ENCODE measurements at places on chromosomes 12 and 14.
A peak's percentile ranks its signal among the peaks of the same experiment; 100 is the strongest.

- peak; percentile 21 for DNase-seq
These were observed 216.2 kb downstream of the BCL11B start for GRCh38 chr14:99055816-99056215.

- DNase-seq, result no peak
These were observed 136.1 kb upstream of the RAP1B start for GRCh38 chr12:68474467-68475204.

DNA sequence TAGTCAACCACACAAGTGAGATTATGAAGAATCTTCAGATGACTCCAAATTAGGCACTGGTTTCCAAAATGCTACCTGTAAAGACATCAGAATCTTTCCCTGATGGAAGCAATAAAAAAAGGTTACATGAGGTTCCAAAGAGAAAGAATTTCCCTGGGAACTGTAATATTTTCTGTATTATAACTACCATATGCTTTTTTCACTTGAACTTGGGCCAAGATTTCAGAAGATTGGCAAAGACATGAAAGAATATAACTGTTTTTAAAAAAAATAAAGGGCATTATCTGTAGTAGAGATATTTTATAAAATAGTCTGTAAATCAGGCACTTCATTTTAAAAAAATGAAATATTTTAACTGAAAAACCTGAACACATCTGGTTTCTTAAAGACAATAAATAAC is 12.9 kb downstream of the HECTD1 start:
- DNase-seq, result no peak

GRCh38 chr12:71461787-71462328 is 22.3 kb downstream of the LGR5 start:
- no peak for DNase-seq

GRCh38 chr14:24422694-24423601 is 6.5 kb downstream of the CBLN3 start:
- no peak for DNase-seq

- DNase-seq, result no peak
These were observed 579.1 kb downstream of the TMTC2 start for GRCh38 chr12:83265808-83266207.

DNA sequence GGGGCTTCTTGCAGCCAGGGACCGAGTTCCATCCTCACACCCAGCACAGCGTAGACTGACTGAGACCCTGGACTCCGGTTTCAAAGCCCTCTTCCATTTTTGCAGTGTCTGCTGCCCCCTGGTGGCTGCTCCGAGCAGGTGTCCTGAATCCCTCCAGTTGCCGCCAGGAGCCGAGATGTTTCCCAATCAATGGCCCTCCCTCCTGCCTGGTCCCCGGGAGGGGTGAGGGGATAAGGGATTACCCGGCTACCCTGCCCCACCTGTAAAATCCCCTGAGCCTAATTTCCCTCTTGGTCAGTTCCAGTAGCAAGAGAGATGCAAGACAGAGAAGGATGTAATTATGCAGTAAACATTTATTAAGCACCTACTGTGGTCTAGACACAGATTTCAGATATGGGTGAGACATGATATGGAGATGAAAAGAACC is 55.0 kb downstream of the PHETA1 start:
- DNase-seq, result peak; percentile 37

GRCh38 chr14:69325086-69325485 is 65.1 kb downstream of the GALNT16 start:
- no peak for DNase-seq

GRCh38 chr12:89672589-89672979 is 36.1 kb downstream of the ATP2B1 start:
- DNase-seq, result no peak

- DNase-seq, result no peak
These were observed 36.3 kb upstream of the FAM222A start for GRCh38 chr12:109677279-109677691.

- no peak for DNase-seq
These were observed 1.7 kb downstream of the TPCN1 start for GRCh38 chr12:113222730-113223531.

GRCh38 chr12:8667270-8667669 is 4.6 kb upstream of the MFAP5 start:
- no peak for DNase-seq

DNA sequence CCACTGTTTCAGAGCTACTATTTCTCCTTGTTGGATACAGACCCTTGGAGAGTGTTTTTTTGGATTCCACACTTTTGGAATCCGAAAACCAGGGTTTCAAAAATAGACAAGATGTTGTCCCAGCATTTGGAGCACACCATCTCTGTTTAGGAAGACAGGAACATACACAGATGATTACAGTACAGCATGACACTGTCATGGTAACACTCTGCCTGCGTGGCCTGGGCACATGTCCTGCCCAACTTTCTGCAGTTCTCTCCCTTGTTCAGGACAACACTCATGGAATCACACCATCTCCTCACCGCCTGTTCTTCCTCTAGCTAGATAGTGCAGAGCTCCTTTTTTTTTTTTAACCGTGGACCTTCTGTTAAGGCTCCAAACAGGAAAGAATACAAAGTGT is 369.2 kb downstream of the PDZRN4 start:
- no peak for DNase-seq

GRCh38 chr14:99387880-99388279 is 92.8 kb downstream of the SETD3 start:
- DNase-seq, result no peak

GRCh38 chr12:26744697-26745440 is 88.1 kb downstream of the ITPR2 start:
- DNase-seq, result no peak

GRCh38 chr12:101675555-101675954 is 21.9 kb upstream of the CHPT1 start:
- DNase-seq, result no peak

DNA sequence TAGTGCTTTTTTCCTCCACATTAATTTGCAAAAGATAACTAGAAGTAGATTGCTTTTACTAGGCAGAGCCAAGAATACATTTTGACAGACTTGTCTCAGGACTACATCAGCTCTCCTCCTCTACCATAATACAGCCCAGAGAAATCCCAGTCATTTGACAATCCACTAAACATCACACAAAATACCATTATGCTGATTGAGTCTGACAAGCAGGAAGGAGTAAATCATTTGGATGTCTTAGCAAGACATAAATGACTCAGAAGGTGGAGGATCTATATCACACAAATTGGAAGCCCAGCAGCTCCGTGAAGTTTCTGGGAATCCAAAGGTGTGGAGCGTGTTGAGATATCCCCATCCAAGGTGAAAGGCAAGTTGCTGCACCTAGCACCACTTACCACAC is 75.4 kb upstream of the FKBP4 start:
- DNase-seq, result no peak

DNA sequence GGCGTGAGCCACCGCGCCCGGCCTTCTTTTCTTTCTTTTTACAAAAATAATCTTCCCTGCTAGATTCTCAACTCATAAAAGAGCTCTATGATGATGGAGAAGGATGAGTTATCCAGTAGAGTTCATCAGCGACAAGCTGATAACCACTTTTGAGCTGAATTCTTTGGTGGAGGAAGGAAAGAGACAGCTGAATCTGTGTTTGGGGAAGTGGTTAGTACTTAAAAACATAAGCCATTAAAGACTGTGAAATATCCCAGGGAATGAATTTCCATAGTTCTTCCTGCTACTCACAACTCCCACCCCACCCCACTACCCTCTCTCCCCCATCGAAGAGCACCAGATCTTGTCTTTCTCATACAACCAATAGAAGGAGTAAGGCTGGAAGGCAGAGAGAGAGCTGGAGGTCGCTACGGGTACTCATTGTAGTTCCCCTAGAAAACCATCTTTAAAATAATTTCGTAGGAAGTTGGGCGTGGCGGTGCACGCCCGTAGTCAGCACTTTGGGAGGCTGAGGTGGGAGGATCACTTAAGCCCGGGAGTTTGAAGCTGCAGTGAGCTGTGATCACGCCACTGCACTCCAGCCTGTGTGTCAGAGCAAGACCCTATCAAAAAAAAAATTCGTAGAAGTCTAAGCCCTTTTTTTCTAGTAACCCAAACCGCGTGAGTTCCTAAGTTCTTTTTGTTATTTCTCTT is 647 bp upstream of the ESPL1 start:
- DNase-seq, result peak; percentile 24

GRCh38 chr12:69343357-69343756 is 4.8 kb upstream of the LYZ start:
- DNase-seq, result no peak

- no peak for DNase-seq
These were observed 186.2 kb downstream of the NRXN3 start for GRCh38 chr14:78356391-78356790.

DNA sequence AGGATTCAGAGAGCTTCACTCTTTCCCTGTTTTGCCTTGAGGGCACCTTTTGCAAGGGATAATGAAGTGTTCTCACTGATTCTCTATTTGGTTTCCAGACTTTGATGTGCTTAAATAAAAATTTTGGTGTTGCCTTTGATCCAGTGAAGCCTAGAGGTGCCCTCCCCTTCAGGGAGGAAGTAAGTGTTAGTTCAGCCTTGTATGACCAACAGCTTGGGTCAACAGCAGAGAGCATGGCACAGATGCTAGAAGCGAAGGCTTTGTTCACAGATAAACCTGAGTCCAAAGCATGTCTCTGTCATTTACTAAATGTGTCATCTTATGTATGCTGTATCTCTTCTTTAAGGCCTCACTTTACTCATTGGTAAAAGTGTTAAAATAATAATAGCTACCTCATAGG is 52.8 kb upstream of the STXBP6 start:
- DNase-seq, result no peak

GRCh38 chr12:52257074-52257551 is 17.3 kb upstream of the KRT86 start:
- DNase-seq, result no peak

- DNase-seq, result no peak
These were observed 498.2 kb downstream of the GLT1D1 start for GRCh38 chr12:129351481-129351880.

- DNase-seq, result no peak
These were observed 8.2 kb downstream of the NOPCHAP1 start for GRCh38 chr12:104994336-104994735.

- no peak for DNase-seq
These were observed 2.6 kb upstream of the SLC11A2 start for GRCh38 chr12:51028813-51029150.

GRCh38 chr12:83665634-83666218 is 979.0 kb downstream of the TMTC2 start:
- no peak for DNase-seq

GRCh38 chr12:62744551-62744950 is 190.4 kb downstream of the PPM1H start:
- no peak for DNase-seq

DNA sequence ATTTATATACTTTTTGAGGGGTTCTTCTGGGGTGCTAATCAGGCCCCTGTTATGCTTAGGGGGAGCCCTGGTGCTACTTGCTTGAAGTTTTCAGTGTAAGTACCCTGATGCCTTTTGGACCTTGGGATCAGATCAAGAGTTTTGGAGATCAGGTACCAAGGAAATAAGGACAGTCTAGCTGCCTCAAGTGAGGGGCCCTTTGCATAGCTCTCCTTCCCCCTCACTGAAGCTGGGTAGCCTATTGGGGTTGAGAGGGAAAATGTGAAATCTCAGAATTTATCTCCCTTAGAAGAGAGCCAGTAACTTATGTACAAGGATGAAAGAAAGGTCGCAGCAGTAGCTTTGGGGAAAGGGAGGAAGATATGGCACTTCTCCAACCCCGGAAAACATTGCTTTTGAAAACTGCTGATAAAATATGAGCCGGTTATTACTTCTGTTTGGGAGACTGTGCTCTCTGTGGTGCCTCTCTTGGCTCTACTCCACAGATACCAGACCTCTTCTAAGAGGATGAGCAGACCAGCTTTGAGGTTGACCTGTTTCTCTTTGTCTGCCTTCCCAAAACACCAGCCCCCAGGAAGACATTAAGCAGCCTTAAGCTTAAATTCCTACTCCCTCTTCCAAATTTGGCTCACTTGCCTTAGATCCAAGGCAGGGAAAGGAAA is 8.8 kb upstream of the AMHR2 start:
- no peak for DNase-seq

DNA sequence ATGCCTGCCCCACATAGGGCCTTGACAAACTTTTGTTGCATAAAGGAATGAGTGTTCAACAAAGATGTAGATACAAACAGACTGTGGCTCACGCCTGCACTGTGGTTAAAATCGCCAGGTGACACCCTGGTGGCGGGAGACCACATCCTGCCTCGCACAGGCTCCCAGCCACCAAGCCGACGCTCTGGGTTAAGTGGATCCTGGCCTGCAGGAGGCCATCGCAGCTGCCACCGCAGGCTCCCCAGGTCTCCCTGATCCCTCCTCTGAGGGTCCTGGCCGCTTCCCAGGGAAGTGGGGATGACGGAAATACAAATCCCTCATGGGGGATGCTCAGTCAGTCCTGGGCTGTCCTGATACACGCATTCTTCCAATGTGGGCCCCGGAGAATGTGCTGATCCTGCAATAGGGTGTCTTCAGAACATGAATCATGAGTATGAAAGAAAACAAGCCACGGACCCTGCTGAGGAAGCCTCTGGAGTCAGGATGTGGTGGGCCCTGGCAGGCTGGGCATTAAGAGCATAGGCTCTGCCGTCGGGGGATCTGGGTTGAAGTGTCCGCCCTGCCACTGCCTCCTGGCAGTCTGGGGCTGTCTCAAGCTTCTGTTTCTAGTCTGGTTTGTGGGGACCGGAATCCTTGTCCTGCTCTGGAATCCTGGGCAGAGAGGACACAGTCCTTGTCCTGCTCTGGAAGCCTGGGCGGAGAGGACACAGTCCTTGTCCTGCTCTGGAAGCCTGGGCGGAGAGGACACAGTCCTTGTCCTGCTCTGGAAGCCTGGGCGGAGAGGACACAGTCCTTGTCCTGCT is 53.5 kb upstream of the BEGAIN start:
- peak; percentile 79 for DNase-seq

Data from activated T-helper 1 cell treated with anti-CD3 and anti-CD28 coated beads, Interleukin-12 subunit alpha, Interleukin-12 subunit beta, Interleukin-2, Interleukin-4 antibody, amounts not matched to agents 30 ng/mL and 10 ng/mL and 1 ng/mL, durations not matched to agents 14 hours and 24 hours and 36 hours (primary cell).